CD4-positive, alpha-beta T cell treated with Interleukin-15 for 4 hours (primary cell): ENCODE measurements at places on chromosomes 13 and 19.

GRCh38 chr13:97719736-97720135 lies 233.7 kb upstream of the IPO5 start:
- no peak for DNase-seq

DNA sequence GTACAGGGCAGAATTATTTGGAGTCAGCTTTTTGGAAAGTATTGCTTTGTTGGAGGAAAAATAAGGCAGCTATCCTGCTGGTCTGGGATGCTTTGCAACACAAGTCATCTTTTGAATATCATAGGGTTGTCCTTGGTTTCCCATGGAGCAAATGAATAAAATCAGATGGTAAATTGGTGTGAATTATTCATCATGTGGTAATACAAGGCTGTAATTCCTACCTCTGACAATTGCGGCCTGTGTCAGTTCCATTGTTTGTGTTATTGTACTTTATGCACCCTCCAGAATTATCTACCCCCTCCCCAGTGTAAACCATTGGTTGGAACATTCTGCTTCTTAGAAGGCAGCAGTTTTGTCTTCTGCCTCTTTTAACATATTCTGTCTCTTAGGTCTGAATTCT lies 46.2 kb downstream of the RNASEH2B start:
- no peak for DNase-seq

- DNase-seq: no peak
Observed at GRCh38 chr13:25147638-25148401, 24.3 kb downstream of the AMER2 start.

GRCh38 chr13:99223587-99223986 lies 22.9 kb downstream of the UBAC2 start:
- DNase-seq: no peak
